ENCODE measurements at places on chromosomes 3 and 15.
A peak's percentile ranks its signal among the peaks of the same experiment; 100 is the strongest.

DNA sequence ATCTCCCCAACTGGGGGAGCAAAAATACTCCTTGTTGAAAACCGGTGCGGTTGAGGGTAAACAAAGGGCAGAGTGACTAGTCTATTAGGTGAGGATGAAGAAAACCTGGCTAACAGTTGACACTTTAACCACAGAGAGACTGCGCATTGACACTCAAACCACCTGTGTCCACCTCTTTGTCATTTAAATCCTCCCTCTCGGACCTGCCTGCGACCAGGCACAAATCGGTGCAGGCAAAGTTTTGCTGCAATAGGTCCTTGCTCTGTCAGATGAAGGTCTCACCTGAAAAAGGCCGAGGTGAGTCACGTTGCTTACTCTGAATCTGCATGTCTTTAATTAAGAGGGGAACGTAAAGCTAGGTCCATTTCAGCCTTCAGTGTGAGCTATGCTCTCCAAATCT lies 494.1 kb upstream of the DPPA4 start:
- no peak for DNase-seq

DNA sequence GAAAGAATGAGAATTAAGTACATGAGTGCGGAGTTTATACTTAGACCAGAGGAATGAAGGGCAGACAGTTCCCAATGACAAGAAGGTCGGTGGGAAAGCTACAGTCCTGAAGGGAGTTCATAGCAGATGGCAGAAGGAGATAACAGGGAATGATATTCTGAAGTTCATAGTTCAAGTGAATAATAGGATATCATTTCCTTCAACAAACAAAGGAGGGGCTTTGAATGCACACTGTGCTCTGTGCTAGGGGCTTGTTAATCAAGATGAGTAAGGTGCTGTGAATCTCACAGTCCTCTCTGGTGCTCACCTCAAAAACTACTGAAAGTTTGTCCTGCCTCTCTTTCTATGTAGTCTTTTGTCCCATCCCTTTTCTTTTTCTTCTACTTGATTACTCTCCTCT lies 41.9 kb downstream of the SIDT1 start:
- no peak for DNase-seq

- no peak for DNase-seq
Observed at GRCh38 chr3:126022741-126023359, 53.9 kb downstream of the ROPN1B start.

GRCh38 chr3:126955004-126955790 lies 27.7 kb upstream of the PLXNA1 start:
- DNase-seq, result no peak

DNA sequence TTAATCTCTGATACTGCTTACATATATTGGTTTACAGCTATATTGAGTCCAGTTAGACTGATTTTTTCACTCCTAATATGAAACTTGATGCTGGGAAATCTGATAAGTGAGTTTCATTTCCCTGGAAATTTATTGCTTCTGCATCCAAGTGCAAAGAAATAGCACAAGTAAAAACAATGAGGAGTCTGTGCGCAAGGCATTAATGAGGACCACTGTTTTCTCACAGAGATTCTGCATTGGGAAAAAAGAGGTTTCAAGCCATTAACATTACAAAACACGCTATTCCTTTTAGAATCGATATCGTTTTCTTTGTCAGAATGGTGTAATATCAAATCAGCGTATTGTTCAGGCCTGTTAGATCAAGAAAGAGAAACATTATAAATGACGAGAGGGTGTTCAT lies 723.3 kb upstream of the ARRDC4 start:
- DNase-seq, result no peak

- DNase-seq, result no peak
Observed at GRCh38 chr3:133827684-133828083, 22.1 kb downstream of the SRPRB start.

DNA sequence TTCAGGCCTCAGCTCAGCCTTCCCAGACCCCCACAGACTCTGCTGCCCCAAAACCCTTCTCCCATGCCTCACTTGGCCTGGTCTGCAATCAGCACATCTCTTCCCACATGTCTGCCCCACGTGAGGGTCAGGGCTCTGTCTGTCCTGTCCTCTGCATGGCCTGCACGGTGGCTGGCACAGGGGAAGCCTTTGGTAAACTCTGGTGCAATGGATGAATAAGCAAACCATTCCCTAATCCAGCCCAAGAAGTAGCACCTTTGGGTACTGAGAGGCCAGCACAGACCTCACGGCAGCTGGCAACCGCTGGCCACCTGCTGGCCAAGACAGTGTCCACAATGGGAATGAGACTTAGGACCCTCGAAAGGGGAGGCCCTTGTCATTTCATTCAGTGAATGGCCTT lies 27.7 kb downstream of the ABTB1 start:
- DNase-seq, result no peak

GRCh38 chr15:77014132-77015081 lies 19.5 kb downstream of the PSTPIP1 start:
- DNase-seq, result peak; percentile 58

- no peak for DNase-seq
Observed at GRCh38 chr3:33975463-33975862, 177.0 kb downstream of the PDCD6IP start.

DNA sequence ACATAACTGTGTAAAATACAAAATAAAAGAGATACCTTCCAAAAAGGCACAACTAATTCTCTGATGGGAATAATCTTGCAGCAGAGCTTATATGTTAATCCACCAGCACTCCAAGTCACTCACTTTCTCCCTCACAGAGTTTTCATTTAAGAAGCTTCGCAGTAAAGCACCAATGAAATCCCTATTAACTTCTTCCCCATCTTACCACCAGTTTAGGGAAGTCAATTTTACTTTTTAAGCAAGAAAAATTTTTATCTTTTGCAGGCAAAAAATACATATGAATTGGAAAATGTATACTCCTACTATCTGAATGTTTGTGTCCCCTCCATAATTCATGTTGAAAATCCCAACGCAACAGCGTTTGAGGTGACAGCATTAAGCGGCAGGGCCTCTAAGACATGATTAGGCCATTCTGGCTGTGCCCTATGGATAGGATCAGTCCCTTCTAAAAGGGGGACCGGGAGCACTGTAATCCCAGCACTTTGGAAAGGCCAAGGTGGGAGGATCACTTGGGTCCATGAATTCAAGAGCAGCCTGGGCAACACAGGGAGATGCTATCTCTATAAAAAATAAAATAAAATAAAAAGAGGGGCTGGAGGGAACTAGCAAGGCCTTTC lies 435.8 kb downstream of the SHQ1 start:
- DNase-seq, result no peak

GRCh38 chr15:63582718-63583426 lies 14.3 kb upstream of the FBXL22 start:
- no peak for DNase-seq

DNA sequence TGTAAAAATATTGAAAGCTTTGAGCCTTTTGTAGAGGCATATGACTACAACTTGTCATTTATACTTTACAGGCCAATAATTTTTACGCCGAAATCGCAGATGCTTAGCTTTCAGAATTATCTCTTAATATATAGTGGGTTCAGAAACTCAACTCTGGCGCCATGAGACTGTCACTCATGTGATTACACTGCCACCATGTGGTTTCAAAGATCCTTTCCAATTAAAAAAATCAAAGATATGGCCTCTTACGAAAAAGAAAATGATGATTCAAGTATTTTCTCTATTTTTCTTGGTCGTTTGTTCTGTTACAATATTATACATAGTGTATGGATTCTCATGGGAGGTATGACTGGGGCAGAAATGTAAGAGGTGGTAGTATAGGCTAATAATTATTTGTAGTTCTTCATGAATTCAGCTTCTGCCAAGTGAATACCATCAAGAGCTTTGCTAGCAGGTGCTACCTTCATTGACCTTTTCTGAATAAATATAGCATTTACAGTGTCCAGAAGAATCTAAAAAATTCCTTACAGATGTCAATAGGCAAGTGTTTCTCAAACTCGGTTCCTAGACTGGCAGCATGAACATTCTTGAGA lies 751.7 kb upstream of the GOLIM4 start:
- DNase-seq, result no peak

DNA sequence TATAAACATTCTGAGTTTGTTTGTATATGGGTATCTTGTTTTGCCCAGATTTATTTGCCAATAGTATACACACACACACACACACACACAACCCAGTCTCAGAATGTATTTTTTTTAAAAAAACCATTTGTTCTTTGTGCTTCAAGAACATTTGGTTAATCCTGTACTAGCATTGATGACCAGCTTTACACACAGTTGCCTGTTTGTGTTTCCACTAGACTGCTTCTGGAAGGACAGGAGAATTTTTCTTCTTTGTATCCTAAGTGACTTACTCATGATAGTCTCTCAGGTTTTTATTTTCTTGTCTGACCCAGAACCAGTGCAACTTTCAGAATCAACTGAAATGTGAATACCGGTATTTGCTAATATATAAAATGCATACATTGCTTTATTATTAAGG lies 40.5 kb downstream of the U2SURP start:
- no peak for DNase-seq

GRCh38 chr3:185313693-185314246 lies 49.2 kb upstream of the MAP3K13 start:
- DNase-seq, result no peak

DNA sequence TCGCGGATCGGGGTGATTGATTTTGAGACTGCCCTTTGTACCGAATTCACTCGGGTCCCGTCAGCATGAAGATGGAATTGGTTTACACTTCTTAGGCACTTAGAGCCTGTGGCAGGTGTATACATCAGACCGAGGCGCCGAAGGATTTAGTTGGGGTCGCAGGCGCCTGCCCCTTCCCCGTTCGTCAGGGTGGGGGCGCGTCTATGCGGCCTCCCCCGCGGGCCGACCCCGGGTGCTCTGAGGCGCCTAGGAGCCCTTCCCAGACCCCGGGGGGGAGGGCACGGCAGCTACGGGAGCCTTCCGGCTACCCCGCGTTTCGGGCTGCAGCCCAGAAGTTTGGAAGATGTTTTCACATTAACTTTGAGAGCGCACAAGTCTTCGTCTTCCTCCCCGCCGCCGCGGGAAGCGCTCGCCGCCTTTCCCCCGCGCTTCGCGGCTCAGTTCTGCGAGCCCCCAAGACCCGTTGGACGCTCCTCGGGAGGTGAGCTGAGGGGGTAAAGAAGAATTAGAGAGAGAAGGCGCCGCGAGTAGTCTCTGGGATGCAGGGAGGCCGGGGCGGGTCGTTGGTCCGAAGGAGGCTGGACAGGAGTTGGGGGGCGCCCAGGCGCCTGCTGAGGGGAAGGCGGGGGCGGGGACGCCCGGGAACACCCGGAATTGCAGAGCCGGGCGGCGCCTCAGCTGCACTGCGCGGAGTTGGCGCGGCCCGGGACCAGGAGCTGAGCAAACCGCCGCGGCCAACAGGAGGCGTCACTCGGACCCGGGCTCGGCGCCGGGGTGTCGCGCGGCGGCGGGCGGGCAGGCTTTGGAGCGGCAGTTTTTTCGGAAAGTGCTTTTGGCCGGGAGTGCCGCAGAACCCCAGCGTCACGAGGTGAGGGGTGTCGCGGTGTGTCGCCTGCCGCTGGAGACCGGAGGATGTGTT lies 780 bp downstream of the TIPARP start:
- no peak for DNase-seq

GRCh38 chr3:90031121-90031520 lies 923.7 kb downstream of the EPHA3 start:
- DNase-seq, result no peak

DNA sequence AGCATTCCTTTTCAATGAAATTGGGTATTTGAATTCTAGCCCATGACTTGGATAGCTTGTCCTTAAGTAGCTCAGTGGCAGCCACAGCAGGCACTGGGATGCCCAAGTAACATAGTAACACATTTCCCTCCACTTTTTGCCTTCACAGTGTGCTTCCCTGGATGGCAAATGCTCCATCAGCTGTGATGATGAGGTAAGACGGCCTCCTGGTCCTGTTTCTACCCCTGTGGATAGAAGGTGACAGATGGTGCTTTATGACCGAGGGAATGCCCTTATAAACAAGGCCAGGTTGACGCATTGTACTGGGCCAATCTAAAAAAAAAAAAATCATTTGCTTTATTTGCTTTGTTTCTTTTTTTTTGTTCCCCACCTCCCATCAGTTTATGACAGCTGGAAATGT lies 41.8 kb upstream of the LRTM1 start:
- DNase-seq, result no peak

- no peak for DNase-seq
Observed at GRCh38 chr3:122774564-122774963, 19.1 kb downstream of the HSPBAP1 start.

GRCh38 chr3:59240666-59241255 lies 190.9 kb upstream of the CFAP20DC start:
- no peak for DNase-seq
